ENCODE measurements at places on chromosomes 1 and 21.

DNA sequence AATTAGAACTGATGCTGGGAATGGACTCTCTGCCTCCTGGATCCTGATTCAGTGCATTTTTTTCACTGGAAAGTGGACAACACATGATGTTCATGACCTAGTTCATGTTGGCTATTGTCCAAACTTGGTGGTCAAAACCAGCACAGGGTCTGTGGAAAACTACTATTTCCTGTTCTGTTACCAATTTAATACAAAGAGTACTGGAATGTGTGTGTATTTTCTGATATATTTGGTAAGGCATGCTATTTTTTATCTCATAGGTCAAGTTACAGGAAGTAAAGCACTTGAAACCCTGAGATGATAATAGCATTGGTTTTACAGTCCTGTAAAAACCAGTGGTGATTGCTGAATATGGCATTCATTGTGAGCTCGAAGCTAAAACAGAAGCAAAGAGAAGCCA lies 89.9 kb downstream of the SGIP1 start:
- DNase-seq, result no peak

DNA sequence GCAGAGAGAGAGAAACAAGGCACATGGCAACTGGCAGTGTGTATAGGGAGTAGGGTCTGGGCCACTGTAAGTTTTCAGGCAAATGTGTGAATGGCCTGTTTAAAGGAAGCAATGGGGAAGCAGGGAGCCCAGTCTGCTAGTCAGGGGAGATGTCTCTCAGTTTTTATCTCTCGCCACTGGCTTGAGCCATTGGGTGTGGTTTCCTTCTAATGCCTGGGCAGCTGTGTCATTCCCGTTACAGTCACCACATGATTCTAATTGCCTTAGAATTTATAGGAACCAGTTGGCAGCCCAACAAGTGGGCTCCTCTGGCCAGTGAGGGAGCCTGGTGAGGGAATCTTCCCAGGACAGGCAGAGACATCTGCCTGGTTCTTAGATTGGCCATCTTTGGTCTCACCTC lies 182.4 kb downstream of the DISC1 start:
- no peak for DNase-seq

DNA sequence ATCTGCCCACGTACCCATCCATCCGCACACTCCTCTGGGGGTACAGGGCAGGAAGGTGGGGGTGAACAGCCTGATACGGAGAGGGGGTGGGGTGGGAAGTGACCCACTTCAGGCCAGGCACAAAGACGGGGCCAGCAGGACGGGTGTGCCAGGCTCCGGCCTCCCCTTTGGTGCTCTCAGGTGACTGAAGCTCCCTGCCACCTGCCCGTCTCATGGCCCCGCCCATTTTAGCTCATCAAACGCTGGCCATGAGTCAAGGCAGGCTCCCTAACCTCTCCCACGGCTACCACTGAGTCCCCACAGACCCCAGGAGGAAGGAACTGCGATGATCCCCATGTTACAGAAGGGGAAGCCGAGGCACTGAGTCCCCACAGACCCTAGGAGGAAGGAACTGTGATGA lies 109.6 kb downstream of the CRYAA start:
- no peak for DNase-seq

GRCh38 chr1:206633708-206634121 lies 1.6 kb upstream of the DYRK3 start:
- no peak for DNase-seq

DNA sequence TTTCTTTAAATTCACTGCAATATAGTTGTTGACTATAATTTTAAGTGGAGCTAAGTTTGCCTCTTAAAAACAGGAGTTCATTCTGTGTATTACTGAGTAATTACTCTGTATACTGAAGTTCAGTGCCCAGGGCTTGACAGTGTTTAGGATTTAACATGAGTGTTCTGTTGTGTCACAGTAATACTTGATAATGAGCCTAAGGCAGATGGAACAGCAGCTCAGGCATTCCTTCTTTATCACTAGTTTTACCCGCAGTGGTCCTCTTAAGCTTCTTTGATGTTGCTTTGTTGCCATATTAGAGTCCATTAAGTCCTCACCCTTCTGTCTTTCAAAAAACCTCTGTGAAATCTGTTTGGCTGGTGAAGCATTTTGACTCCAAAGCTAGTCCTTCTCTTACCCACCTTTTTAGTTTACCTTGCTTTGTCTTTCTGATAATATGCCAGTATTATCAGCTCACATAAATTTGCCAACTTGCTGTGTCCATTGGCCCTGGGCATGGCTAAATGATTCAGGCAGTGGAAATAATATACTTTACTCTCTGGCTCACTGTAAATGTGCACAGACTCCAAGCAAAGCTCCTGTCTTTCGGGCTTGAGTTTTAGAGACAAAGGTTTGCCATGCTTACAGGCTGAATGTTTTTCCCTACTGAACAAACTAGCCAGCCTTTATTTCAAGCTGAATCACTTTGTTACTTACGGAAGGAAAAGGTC lies 17.7 kb downstream of the HIPK1 start:
- no peak for DNase-seq

DNA sequence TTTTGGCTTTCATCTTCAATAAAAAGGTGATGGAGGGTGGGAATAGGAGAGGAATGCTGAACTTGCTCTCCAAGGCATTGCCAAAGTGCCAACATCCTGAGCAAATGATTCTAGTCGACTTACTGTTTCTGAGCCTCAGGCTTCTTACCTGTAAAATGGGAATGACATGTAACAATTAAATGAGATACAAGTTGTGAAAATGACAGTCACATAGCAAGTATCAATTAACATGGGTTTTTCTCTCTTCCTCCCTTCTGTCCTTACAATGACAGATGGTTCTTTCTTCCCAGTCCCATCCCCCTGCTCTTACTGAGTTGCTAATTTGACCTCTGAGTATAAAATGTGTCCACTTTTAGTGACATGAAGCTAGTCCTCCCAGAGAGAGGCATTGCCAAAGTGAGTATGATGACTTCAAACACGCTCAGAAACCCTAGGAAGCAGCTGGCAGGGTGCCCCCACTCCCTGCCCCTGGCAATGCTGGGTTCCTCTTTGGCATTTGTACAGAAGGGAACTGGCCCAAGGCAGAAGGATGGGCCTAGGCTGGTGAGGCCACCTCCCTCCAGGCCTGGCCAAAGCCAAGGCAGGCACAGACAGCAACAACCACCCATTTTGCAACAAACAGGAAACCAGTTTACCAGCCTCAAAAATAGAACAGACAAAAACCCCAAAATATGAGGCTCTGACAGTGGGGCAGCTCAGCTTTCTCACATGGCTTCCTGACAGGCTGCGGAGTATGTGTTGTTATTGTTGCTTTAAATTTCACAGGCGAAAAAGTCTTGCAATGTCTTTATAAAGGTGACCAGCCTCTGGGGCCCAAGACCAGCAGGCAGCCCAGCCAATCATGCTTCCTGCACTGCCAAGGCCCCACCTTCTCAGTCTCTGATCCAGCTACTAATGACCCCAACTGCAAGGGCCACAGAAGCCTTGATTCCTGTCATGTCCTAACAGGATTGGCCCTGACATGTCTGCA lies 115.9 kb downstream of the HIVEP3 start:
- no peak for DNase-seq

GRCh38 chr1:26257222-26257621 lies 22.7 kb upstream of the SH3BGRL3 start:
- DNase-seq, result no peak

DNA sequence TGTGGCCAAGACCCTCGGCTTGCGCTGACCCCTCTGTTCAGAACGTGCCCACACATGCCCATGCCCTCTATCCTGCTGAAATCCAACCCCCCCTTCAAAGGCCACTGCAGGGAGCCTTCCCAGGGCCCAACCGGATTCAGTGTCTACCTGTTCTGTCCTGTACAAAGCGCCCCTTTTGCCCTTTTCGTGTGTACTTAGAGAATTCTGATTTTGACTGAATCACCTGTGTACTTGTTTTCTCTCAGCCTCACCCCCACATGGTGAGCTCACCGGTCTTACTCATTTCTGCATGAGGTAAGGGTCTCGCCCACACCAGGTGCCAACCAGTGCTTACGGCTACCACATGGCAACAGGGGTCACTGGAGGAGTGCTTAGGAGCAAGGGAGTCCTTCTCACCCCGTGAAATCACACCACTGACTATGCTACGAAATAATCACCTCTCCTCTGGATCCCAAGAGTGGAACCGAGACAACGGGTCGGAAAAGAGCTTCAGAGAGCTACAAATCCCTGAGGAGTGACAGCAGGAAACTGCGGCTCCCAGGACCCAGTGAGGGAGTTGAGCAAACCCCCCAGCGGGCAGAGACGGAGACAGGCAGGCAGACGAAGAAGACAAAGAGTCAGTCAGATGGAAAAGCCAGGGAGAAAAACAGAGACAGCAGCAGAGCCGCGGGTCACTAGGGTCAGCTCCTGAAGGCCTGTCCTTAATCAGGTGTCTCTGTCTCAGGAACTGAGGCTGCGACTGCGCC lies 2.1 kb upstream of the S100A2 start:
- DNase-seq, result no peak

- DNase-seq, result no peak
Measured at GRCh38 chr21:40130476-40130875, 263.2 kb downstream of the PCP4 start.

GRCh38 chr1:6635161-6635909 lies 10.7 kb downstream of the THAP3 start:
- no peak for DNase-seq

DNA sequence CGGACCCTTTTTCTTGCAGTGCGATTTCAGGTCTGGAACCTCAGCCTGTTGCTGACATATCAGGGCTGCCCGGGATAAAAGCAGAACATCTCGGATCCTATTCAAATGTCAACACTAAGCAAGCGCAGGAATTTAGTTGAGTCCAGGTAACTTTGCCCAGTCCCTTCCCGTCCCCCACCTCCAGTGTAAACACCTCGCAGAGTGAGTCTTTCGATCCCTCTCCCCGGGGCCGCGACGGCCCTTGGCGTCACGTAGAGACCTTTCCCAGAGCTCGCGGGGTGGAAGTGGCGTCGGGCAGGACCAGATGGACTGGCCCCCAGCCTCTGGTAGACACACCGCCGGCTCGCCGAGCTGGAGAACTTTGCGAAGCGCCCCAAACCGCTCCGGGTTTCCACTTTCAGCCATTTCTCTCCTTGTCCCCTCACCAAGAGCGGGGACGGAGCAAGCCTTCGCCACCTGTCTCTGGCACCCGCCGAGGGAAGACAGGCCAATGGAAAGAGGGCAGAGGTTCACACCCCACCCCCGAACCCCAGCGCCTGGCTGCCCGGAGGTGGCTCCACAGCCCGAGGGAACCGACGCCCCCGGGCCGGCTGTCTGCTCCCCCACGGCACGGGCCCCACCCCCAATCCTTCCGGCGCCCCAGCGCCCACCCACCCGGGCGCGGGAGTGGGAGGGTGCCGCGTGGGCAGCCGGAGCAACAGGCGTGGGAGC lies 570 bp downstream of the KCND3 start:
- no peak for DNase-seq
